C1 segment of cervical spinal cord (tissue), 14 donors: ENCODE measurements at places on chromosomes 2 and 18.

DNA sequence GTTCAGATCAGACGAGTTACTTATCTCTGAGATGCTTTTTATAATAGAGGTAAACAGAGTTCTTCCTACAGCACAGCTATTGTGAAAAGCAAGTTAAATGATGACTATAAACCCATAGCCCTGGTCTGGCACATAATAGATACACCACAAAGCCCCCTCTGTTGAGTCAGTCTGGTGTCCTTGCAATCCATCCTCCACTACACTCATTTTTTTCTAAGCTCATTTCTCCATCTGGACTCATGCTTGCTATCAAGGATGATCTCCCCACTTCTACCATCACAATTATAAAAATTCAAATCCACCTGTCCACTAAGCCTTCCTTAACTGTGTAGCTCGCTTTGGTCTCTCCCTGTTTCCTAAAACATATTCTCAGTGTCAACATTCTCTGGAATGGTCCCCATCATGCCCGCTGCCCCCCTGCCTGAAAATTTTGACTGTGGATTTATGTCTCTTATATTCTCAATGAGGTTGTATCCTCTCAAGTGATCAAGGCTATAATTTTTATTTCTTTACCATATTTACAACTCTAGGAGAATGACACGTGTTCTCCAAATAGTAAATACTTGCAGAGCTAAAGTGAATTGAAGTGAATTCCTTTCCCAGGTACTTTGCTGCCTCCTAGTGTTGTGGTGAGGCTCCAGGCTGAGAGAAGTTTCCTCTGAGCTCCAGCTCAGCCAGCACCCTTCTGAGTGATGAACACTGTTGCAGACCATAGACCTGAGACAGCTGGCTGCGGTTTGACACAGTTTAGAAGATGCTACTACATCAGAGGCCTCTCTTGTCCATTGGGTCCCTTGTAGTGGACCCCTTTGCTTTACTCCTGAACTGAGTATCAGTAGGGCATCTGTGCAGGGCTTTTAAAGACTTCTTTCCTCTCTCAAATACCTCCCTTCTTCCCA lies 108.7 kb downstream of the DPP10 start:
- DNase-seq, result no peak

- DNase-seq, result no peak
These were observed 180.9 kb downstream of the BCL2 start for GRCh38 chr18:63138436-63139340.

DNA sequence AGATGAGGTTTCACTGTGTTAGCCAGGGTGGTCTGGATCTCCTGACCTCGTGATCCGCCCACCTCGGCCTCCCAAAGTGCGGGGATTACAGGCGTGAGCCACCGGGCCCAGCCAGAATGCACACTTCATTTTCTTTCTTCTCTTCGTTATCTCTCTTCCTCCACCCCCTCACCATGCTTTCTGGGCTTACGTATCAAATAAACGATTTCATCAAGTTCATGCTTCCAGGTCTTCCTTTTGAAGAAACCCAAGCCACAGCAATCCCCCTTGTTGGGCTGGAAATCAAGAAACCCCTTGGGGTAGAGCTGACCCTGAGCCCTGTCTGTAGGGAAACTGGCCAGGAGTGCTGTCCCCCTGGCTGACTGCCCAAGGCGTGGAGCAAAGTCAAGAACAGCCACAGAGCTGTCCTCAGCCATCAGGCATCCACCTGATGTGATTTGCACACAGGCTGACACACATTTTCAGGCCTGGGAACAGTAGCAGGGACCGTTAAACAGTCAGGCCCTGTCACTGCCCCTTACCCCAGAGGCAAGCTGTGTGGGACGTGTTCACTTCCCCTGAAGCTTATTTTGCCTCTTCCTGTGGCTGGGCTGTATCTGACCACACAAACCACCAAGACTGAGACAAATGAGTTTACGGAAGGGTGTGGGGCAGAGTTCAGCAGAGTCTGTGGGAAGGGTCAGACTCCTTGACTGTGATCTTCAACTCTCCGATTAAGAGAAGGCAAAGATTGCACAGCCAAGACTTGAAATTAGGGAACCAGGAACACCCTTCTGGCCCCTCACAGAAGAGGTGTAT lies 15.1 kb upstream of the NMUR1 start:
- no peak for DNase-seq

GRCh38 chr18:50207722-50208121 lies 12.8 kb upstream of the MYO5B start:
- no peak for DNase-seq

DNA sequence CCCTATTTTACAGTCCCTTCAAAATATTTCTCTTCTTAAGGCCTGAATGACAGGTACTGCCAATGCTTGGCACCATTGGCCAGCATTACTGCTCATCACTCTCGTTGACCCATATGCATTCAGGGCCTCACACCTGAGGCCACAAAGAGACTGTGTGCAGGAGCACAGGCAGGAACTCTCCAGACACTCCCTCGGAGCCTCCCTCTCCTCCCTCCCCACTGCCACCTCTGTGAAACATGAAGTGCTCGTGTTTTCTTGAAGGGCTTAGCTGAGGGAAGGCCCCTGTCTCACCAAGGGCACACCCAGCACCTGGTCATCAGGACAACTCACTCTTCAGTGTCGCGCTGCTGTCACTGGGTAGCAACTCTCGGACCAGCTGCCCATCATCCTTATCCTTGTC lies 85.3 kb downstream of the LOXHD1 start:
- DNase-seq, result no peak

DNA sequence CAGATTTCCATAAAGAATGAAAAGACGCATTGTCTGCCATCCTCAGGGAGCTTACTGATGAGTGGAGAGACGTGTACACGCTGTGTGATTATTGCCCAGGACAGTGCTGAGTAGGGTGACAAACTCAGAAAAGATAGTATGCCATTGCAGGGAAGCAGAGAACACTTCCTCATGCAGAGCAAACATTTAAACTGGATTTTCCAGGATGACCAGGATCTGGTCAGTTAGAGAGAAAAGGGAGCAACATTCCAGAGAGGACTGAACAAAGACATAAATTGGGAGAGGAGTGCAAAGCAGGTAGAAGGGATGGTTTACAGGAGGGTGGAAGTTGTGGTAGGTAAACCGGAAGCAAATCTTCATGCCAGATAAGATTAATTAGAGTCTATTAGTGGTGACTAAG lies 2.3 kb downstream of the SLC9A2 start:
- DNase-seq, result no peak

GRCh38 chr2:185833864-185834263 lies 95.3 kb downstream of the FSIP2 start:
- no peak for DNase-seq

DNA sequence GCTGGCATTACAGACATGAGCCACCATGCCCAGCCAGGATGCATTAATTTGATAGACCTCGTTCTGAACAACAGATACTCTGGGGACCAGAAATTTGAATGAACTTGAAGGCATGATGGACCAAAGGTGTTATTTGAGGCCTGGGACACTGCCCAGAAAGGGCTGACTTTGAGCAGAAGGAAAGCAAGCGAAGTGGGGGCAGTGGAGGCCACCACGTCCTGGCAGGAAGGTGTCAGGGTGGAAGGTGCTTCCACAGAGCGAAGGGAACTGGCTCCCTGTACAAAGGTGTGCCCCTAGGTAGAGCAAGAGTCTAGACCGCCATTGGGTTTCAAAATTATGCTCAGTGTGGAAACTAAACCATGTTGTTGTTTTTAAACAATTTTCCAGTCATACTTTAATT lies 23.9 kb downstream of the ZNF236 start:
- no peak for DNase-seq

DNA sequence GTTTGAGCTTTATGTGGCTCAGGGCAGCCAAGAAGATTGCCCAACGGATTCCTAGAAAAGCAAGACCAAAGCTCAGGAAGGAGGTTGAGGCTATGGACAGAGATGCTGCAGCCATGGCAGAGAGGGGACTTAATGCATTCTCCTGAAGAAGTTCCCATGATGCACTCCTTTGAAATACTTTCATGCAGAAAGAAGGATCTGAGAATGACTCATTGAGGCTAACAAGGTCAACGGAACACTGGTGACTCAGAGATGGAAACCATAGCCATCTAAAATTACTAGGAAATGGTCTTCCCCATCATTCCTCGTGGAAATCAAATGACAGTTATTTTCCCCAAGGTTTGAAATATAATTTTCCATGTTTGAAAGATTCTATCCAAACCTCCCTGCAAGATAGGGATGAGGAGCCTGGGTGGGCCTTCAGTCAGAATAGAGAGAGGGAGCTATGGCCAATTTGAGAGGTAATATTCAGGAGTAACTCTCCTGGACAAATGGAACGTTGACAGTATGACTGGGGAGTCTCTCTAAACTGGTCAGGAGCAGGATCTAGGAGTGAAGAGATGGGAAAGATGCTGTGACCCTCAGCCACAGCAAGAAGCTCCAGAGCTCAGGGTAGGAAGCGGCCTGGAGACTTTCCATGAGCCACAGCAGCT lies 63.0 kb downstream of the REEP1 start:
- no peak for DNase-seq

- DNase-seq, result no peak
These were observed 261.5 kb downstream of the TRIB2 start for GRCh38 chr2:12978066-12978835.

DNA sequence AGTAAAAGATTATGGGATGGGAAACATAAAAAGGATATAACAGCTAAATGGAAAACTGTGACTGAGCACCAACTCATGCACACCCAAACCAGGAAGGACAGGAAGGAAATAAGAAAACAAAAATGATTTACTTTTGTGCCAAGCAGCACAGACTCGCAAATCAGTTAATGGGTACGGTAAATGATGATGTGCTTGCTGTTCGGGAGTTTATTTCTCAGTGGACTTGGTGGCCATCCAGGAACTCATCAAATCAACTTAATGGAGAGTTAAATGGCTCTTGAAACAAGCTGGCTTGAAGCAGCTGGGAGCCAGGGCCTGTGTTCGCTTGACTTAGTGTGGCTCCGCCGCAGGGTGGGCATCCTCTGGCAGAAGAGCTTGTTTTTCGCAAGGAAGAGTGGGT lies 36.2 kb downstream of the MTCL1 start:
- DNase-seq, result no peak

GRCh38 chr2:197189426-197190099 lies 121.0 kb downstream of the ANKRD44 start:
- DNase-seq, result no peak

DNA sequence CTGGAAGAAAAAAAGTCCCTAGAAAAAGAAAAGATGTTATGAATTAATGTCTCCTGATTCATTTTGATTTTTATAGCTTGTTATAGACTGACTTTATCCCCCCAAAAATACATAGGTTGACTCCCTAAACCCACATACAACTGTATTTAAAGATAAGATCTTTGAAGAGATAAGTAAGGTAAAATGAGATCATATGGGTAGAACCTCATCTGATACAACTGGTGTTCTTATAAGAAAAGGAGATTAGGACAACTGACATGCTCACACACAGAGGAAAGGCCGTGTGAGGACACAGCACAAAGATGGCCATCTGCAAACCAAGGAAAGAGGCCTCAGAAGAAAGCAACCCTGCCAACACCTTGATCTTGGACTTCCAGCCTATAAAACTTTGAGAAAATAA lies 117.5 kb downstream of the CD226 start:
- no peak for DNase-seq

DNA sequence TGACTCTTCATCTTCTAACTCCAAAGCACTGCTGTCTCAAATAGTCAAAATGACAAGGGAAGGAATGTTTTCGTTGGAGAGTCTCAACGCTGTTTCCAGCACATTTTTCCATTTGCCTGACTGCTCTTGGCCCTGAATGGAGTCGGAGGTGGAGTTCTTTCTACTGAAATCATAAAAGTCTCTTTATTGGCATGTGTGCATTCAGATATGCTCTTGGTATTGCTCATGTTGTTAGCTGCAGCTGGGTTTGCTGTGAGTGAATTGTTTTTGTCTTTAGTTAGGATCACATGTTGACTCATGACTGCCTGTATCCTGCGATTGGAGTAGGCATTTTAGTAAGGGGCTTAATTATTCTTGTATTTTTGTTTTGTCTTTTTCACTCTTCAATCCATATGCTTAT lies 16.8 kb downstream of the TMEM17 start:
- no peak for DNase-seq

GRCh38 chr18:62729487-62730386 lies 14.4 kb downstream of the PHLPP1 start:
- no peak for DNase-seq

DNA sequence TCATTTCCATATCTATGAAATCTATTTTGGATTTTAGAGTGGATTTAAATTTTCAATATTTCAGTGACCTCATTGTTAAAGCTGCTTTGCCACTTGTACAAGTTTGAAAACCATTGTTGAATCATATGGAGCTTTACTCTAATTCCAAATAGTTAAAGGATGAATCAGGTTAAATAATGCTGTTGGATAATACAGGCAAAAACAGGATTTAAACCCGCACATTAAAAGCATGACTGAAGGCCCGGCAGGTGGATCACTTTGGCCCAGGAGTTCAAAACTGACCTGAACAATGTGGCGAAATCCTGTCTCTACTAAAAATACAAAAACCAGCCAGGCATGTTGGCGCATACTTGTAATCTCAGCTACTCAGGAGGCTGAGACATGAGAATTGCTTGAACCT lies 68.3 kb downstream of the RIF1 start:
- DNase-seq, result no peak

DNA sequence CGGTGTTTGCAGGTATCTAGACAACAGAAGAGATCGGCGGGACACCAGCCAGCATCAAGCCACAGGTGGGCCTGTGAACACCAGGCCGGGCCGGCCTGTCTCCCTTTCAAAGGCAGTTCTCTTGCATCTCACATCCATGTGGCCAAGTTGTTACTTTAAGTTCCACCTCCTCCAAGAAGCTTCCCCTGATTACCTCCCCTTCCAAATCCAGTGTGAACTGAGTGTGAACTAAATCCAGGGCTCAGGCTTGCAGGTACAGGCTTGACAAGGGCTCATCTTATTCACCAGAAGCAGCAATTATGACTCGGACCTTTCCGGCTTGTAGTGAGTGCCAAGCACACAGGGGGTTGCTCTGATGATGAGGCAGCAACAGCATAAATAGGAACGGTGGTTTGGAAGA lies 3.9 kb downstream of the CRACDL start:
- DNase-seq, result no peak

DNA sequence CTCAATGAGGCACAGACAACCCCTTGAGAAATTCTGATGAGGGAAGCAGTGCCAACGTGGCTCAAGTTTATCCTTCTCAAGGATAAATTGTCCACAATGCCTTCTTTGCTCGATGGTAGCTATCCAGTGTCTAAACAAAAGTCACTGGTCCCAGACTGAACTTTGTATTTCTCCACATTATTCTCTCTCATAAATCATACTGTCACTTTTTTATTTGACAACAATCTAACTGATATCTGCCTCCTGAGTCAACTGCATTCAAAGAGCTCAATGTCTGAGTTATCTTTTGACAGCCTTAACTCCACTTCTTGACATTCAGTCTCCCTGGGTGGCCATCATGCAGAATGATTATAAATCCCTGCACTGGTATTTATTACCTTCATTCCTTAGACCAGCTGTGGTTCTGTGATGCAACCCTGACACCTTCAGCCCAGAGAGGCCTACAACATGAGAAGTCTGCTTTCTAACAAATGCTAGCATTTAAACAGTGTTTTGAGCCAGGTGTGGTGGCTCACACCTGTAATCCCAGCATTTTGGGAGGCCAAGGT lies 38.2 kb downstream of the IMMT start:
- no peak for DNase-seq
